D341Med (cell line): ENCODE measurements at places on chromosomes 4 and X.

- no peak for DNase-seq
Measured at GRCh38 chr4:112206431-112206830, 25.2 kb upstream of the AP1AR start.

GRCh38 chrX:41382714-41383645, 49.0 kb downstream of the DDX3X start:
- DNase-seq, result no peak

GRCh38 chr4:182242787-182243186, 415 bp upstream of the TENM3 start:
- no peak for DNase-seq

DNA sequence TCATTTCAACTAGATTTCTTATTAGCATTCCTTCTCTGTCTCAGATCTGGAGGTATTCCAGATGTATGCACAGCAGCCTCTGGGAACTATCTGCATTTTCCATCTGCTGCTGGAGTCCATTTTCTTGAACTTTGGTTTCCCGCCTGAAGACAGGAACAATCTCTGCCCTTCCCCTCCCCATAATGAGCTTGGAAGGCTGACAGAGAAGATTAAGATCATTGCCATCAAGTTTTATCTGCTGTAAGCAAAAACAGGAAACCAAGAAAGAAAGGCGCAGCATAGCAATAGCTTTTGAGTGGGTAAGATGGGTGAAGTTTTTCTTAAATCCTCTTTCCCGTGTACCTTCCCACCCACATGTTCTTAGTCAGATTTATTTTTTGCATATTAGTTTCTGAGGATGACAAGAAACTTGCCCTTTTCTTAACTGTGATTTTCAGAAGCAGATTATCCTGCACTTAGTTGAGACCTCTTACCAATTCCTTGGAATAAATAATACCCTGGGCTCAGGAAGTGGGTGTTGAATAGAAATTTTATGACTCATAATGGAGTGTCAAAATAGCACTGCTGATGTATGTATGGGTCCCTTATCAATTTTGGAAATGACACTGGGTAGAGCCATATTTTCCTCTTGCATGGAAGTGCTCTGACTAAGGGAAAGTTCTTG, 78.3 kb downstream of the CT47B1 start:
- no peak for DNase-seq

DNA sequence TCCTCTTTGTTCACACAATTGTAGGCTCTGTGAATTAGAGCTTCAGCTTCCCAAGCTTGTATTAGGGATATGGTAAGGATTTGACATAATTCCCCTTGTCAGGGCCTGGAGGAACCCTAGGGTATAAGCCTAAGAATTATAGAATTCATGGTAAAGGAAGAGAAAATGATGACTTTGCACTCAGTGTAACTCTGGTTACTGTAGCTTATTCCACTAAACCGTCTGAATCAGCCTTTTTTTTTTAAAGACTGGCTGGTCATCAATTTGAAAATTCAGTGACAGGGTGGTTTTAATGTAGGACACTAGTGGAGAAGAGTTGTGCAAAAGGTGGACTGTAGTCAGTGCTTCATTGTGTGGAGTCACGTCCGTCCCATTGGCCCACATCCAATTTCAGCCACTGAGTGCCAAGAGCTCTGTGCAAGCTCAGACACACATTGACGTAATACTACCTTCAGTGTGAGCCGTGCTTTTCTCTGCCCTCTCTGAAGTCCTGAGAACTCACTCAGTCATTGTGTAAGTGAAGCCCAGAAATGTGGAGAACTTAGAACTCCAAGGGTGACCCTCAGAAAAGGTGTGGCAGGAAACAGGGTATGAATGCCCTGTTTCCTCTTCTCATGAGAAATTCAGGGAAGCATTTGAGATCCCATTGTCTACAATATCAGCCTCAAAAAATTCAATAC, 449.8 kb downstream of the C4orf33 start:
- no peak for DNase-seq

DNA sequence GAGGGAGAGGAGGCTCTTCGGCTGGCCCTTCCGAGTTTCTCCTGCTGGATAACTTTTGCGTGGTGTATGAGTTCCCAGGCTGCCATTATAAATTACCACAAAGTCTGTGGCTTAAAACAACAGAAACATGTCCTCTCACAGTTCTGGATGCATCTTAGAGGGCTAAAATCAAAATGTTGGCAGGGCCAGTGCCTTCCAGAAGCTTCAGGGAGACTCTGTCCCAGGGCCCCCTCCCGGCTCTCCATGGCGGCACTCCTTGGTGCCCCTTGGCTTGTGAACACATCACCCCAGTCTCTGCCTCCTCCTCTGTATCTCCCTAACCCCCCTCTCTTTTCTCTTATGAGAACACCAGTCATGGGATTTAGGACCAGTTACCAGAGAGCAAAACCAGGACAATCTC, 23.3 kb upstream of the PPP2R2C start:
- no peak for DNase-seq

- DNase-seq, result no peak
Measured at GRCh38 chr4:76373919-76374552, 46.9 kb downstream of the CCDC158 start.
